ENCODE measurements at places on chromosomes 6 and 20.

DNA sequence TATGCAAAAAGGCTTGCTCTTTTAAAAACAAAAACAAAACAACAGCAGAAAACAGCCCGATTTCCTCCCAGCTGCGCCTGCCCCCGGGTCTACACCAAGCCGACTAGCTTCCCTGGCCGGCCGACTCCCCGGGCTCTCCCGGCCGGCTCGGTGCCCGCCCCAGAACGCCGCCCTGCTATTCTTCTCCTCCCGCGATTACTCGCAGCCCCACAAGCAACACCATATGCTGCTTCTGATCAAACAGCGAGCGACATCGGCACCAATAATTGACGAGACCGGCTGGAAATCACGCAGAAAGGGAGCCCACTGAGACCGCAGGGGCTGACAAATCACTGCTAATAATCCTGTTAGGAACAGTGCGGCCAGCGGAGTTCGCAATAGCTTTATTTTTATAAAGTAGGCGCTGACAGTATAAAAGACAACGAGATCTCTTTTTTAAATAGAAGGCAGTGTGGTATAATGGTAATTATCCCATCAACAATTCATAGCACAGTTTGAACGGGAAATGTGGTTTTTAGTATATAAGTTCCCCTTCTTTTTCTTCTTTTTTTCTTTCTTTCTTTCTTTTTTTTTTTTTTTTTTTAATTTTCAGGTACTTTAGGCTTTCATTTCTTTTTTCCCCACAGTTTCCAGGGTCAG, 3.3 kb downstream of the SIM1 start:
- peak; percentile 74 for DNase-seq

DNA sequence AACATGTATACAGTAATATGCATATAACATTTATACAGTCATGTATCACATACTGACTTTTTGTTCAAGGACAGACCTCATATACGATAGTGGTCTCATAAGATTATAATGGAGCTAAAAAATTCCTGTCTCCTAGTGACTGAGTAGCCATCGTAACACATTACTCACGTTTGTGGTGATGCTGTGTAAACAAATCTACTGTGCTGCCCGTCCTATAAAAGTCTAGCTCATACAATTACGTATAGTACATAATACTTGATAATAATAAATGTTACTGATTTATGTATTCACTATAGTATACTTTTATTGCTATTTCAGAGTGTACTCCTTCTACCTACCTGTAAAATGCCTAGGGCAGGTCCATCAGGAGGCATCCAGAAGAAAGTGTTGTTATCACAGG, 17.4 kb downstream of the SERAC1 start:
- no peak for DNase-seq

GRCh38 chr20:45487231-45487635, 17.7 kb downstream of the WFDC2 start:
- peak; percentile 76 for DNase-seq

GRCh38 chr6:38153798-38154345, 334.3 kb downstream of the ZFAND3 start:
- DNase-seq = no peak

- no peak for DNase-seq
These were observed 8.8 kb downstream of the TRIM27 start for GRCh38 chr6:28914941-28915340.

GRCh38 chr6:30615958-30616810, 859 bp downstream of the PPP1R10 start:
- peak; percentile 63 for DNase-seq

DNA sequence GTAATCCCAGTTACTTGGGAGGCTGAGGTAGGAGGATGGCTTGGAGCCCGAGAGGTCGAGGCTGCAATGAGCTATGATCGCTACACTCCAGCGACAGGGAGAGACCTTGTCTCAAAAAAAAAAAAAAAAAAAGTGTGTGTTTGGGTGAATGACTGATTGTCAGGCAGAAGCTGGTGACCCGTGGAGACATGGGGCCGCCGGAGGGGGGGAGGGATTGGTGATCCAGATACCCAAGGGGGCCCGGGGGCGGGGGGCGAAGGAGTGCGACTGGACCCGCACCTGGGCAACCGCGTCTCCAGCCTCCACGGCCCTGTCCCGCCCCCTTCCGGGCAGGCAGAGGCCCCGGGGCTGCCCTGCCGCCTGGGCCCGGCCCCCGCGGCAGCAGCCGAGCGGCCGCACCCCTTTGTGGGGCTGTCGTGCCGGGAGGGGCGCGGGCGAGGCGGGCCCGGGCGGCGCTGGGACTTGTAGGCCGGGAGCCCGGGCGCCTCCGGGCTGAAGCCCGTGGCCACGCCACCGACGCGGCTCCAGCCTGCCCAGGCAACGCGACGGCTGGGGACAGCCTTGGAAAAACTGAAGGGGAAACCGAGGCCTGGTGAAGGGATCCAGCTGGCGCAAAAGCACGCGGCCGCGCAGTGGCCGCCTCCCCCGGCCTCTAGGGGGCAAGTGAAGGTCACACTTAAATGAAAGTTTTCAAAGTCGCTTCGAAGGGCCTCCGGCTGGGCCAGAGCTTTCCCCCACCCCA, 2.1 kb upstream of the RBM38 start:
- DNase-seq = peak; percentile 80

All from GM23338 (cell line).